ENCODE measurements at places on chromosomes 1 and 21.
A peak's percentile ranks its signal among the peaks of the same experiment; 100 is the strongest.

GRCh38 chr1:85259912-85260274, 431 bp upstream of the C1orf52 start:
- peak; percentile 52 for DNase-seq

- DNase-seq = no peak
Measured at GRCh38 chr1:206924592-206925105, 2.9 kb upstream of the FCMR start.

DNA sequence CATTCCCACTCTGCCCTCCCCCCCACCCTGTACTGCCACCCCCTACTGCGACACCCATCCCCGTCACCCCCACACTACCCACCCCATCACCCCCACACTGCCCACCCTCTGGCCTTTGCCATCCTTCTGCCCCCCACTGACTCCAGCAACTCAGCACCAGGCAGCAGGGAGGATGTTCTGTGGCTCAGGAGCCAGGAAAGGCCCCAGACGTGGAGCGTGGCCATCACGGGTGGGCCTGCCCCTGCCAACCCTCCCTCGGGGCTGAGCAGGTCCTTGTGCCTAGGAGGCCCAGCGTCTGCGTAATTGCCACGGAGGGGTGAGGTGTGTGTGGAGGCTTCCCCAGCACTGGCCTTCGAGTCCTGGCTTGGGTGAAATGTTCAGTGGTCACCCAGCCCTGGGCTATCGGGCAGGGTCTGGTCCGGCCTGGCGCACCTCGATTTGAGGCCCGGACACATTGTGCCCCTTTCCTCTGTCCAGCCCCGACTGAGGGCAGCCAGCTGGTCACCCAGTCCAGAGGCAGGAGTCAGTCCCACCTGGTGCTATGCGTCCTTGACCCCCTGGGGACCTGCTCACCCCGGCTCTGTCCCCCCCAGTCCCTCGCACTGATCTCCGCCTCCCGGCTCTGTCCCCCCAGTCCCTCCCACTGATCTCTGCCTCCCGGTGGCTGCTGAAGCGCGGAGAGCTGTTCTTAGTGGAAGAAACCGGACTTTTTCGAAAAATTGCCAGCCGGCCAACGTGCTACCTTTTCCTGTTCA, 23.0 kb downstream of the ARHGEF16 start:
- peak; percentile 40 for DNase-seq

GRCh38 chr1:81071969-81072753, 728.6 kb upstream of the ADGRL2 start:
- DNase-seq = no peak

DNA sequence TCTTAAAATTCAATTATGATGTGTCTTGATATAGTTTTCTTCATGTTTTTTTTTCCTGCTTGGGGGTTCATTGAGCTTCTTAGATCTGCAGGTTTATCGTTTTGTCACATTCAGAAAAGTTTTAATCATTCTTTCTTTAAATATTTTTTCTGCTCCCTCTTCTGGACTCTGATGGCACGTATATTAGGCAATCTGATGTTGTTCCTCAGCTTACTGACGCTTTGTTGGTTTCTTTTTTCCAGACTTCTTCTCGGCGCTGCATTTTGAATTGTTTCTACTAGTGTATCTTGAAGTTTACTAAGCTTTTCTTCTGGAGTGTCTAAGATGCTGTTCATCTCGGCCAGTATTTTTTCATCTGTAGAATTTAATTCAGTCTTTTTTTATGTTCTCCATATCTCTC, 44.8 kb upstream of the FMOD start:
- peak; percentile 18 for DNase-seq

GRCh38 chr1:10033359-10033845, 644 bp downstream of the UBE4B start:
- DNase-seq = peak; percentile 33

GRCh38 chr1:57276918-57277317, 146.9 kb downstream of the DAB1 start:
- DNase-seq = no peak

DNA sequence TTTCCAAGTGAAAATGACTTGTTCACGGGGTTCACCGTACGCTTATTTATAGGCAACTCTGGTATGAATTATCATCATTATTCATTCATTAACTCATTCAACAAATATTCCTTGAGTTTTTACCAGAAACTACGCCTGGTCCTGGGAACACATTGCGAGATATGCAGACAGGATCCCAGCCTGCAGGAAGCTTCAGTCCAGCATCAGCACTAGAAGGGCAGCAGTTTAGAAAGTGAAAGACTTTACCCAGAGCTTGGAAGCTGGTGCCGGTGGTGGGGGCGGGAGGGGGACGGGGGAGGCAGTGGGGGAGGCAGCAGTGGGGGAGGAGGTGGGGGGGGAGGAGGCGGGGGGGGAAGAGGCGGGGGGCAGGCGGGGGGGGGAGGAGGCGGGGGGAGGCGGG, 55.9 kb downstream of the SETD4 start:
- DNase-seq = no peak

DNA sequence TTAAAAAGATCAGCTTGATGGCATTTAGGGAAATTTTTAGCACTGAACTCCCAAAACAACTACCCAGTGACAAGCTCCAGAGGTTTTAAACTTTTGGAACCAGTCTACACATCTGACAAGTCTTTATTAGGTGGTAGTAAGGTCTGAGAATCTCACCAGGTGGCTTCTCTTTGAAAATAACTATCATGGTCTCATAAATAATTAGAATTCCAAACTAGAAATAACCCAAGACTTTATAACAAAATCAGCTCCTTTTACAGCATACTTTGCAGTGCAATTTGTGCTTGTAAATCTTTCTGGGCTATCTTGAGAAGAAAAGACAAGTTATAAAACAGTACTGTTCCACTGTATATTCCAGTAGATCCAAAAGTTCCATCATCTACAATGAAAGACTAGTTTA, 108.7 kb downstream of the LTN1 start:
- DNase-seq = peak; percentile 41

GRCh38 chr1:115306146-115306545, 31.9 kb downstream of the NGF start:
- DNase-seq = no peak

DNA sequence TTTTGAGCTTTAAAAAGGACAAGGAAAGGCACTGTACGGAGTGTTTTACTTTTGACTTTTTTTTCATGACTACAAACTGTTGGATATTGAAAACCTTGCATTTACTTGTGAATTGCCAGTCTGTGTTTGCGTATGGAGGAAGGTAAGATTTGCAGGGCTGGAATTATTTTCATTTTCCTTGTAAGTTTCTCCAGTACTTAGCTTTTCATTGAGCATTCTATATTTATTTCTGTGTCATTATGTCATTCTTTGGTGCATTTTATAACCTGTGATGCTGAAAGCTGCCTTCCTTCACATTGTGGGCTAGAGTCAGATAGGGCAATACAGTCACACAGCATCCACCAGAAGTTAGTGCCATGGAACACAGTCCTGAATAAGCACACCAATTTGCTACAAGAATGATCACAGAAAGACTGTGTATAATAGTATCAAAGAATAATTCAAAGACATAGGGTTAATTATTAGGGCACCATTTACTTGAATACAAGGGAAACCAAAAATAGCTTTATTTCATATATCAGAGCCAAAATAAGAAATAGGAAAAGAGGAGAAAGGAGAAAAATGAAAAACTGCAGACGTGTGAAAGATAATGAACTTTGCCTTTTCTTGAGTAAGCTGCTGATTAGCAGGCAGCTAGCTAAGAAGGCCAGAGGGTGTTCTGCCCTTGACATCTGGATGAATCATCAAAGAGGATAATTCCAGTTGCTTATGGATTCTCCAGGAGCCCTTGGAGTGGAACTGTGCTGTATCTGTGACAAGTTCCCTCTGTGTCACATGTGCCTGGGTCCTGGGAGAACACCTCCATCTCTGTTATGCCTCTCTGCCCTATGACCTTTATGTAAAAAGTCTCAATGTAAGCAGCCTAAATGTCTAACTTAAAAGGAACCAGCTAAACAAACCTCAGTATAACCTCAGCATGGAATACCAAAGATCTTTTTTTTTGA, 8.0 kb upstream of the FAM20B start:
- DNase-seq = peak; percentile 57

GRCh38 chr1:51422367-51423072, 92.2 kb upstream of the TTC39A start:
- DNase-seq = no peak

DNA sequence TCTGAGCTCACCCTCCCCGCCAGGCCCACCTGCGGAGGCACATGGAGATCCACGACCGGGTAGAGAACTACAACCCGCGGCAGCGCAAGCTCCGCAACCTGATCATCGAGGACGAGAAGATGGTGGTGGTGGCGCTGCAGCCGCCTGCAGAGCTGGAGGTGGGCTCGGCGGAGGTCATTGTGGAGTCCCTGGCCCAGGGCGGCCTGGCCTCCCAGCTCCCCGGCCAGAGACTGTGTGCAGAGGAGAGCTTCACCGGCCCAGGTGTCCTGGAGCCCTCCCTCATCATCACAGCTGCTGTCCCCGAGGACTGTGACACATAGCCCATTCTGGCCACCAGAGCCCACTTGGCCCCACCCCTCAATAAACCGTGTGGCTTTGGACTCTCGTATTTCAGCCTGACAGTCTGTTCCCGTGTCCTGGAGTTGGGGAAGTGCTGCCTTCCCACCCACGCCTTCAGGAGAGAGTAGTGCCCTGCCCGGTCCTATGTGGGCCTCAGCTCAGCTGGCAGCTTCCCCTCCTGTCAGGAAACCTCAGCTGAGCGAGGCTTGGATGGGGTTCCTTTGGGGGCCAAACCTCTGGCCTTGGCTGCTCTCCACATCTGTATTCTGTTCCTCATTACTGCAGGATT, 9.2 kb downstream of the ZBTB48 start:
- DNase-seq = no peak

- DNase-seq = no peak
Measured at GRCh38 chr1:85349224-85349623, 72.8 kb upstream of the BCL10 start.

DNA sequence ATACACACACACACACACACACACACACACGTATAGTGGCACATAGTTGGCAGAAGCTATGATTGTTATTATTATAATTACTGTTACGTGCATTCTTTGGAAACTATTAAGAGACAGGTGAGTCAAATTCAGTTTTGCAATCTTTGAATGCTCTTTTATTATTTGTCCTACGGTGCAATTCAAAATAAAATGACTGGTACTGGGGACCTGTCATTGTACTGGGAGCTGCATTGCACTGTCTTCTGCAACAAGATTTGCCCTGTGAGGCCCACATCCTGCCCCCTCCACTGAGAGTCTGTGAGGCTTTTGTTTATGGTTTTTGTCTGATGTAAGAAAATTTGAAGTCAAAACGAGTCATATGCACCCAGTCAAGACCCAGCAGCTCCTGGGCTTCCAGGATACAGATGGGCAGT, 1.9 kb downstream of the LY9 start:
- no peak for DNase-seq

GRCh38 chr1:58823481-58824010, 39.7 kb upstream of the JUN start:
- peak; percentile 86 for DNase-seq

GRCh38 chr1:248805876-248806275, 19.8 kb downstream of the SH3BP5L start:
- peak; percentile 10 for DNase-seq

Data from EH (cell line).